Right lobe of liver (tissue), 6 donors: ENCODE measurements at places on chromosomes 4 and X. TPM values are rescaled to one million over a fixed set of nuclear protein-coding genes. Genes with fewer than 3 reads are reported as not detected.

DNA sequence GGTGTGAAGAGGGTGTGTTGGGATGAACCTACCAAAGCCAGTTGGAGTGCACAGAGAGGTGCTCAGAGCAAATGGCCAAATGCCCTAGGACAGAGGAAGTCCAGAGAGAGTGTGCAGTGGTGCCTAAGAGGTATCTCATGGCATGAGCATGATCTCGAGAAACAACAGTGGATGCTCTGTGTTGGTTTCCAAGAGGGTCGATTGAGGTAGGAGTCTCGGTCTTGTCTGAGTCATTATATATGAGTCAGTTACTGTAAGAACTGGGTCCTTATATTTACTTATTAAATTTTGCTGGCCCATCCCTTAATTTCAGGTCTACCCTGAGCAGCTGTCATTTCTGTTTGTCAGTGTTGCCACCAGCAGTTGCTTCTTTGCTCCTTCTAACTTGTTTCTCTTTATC is 86.6 kb upstream of the TMEM150C start:
- DNase-seq, result no peak
- no peaks in the 10 kb centered on the region for H3K4me1 ChIP-seq
- no peak overlapping the region for H3K4me3 ChIP-seq

- H3K27ac ChIP-seq, result no peak overlapping the region
- H3K4me1 ChIP-seq, result no peaks in the 10 kb centered on the region
- no peak for DNase-seq
- no peak overlapping the region for H3K4me3 ChIP-seq
Observed at GRCh38 chr4:185280608-185281007, 71.2 kb downstream of the SNX25 start.

- DNase-seq, result no peak
- no peaks in the 10 kb centered on the region for H3K27me3 ChIP-seq
- H3K36me3 ChIP-seq, result no peaks in the 10 kb centered on the region
- no peak overlapping the region for H3K27ac ChIP-seq
- no peak overlapping the region for H3K4me3 ChIP-seq
Observed at GRCh38 chr4:8559524-8560264, 20.5 kb upstream of the GPR78 start.

GRCh38 chrX:35829501-35829900 is 31.4 kb downstream of the MAGEB16 start:
- no peaks in the 10 kb centered on the region for H3K36me3 ChIP-seq
- no peak overlapping the region for H3K4me3 ChIP-seq
- H3K27ac ChIP-seq, result no peak overlapping the region
- no peak for DNase-seq

GRCh38 chr4:113406723-113407016 is 354.9 kb downstream of the CAMK2D start:
- peak overlapping the region; percentile 96 for H3K27ac ChIP-seq
- no peak for DNase-seq
- H3K4me1 ChIP-seq, result peaks cover 34% of the 10 kb centered on the region
- no peaks in the 10 kb centered on the region for H3K27me3 ChIP-seq
- no peaks in the 10 kb centered on the region for H3K36me3 ChIP-seq
- H3K4me3 ChIP-seq, result no peak overlapping the region

The EVC gene
- total RNA-seq, result 2.9 TPM

The ADD1 gene
- total RNA-seq, result 120 TPM
